ENCODE measurements at places on chromosomes 16 and 17. TPM values are rescaled to one million over a fixed set of nuclear protein-coding genes. Genes with fewer than 3 reads are reported as not detected.

The ITGAX gene
- 0.69 TPM for total RNA-seq

The SOX8 gene
- total RNA-seq, result 9.2 TPM

DNA sequence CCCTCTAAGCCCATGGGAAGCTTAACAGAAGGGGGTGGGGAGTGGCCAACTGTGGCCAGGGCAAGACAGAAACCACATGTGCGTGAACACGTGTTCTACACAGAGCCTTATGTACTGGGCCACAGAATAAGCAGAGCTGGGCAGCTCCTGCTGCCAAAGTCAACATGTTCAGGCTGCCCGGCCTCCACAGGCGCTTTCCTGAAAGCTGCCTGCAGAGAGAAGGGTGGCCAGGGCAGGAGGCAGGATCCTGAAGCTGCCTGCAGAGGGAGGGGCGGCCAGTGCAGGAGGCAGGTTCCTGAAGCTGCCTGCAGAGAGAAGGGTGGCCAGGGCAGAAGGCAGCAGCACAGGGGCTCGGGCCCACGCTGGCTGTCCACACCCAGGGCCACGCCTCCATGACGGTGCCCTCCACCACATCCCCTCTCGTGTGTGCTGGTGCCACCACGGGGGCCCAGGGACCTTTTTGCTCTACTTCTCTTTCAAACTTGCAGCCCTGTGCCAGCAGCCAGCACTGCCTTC lies 79.5 kb downstream of the ANKRD11 start:
- DNase-seq, result no peak

GRCh38 chr16:72860726-72861562 lies 187.0 kb downstream of the ZFHX3 start:
- DNase-seq, result no peak

DNA sequence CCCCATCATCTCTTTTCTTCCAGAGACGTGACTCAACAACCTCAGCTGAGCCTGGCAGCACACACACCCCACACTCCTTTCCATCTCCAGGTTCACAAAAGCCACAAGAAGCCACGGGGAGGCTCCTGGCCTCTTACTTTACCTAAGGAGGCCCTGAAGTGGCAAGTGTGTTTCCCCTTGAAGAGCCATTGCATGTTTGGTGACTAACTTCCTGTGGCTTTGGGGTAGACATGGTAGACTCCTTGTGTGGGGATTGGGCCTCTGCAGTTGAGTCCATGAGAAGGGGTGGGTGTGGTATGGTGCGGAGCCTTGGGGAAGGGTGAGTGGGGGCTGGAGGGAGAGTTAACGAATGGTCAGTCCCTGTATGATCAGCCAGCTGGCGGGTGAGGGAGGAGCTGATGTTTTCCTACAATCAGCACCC lies 24.2 kb downstream of the SAP30BP start:
- no peak for DNase-seq

GRCh38 chr17:81039096-81039495 lies 4.1 kb downstream of the BAIAP2 start:
- no peak for DNase-seq

- peak; percentile 88 for DNase-seq
Observed at GRCh38 chr17:73228748-73229236, 32.9 kb downstream of the CPSF4L start.
